Fibroblast of the conjunctiva (primary cell): ENCODE measurements at places on chromosomes 5 and 9.

GRCh38 chr9:93207326-93207814, 23.4 kb downstream of the WNK2 start:
- DNase-seq: peak; percentile 47

DNA sequence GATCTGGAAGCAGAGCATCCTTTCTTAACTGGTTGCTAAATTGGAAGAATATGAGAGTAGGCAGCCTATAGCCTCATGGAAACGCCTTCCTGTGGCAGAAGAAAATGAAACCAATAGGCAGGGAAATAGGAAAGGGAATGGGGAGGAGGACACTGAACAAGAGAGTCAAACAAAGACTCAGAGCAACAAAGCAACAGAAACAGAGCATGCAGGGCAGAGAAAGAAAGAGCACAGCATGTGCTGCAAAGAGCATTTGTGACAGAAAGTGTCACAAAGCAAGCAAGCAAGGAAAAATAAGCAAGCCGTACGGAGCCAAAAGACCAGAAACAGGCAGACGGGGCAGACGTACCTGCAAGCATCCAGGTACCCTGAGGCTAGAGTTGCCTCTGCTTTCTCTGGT, 123.1 kb downstream of the RAPGEF6 start:
- DNase-seq: no peak

- no peak for DNase-seq
Observed at GRCh38 chr5:159310511-159310910, 19.8 kb downstream of the IL12B start.

GRCh38 chr5:175753536-175754402, 95.9 kb downstream of the HRH2 start:
- DNase-seq: no peak

DNA sequence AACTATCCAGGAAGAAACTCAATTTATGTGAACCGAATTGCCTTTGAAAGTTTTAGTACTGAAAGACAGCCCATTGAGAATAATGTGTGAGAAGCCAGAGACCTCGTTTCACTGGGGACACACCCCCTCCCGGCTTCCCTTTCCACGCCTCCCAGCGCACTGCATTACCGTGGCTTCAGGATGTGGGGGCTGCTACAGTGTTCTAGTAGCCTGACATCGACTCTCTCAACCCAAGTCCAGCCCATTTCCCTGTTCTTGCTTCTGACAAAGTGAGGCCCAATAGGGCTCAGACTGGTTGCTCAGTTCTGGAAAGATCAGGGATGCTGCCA, 3.5 kb downstream of the PAX5 start:
- DNase-seq: no peak

- DNase-seq: no peak
Observed at GRCh38 chr5:137564398-137564961, 65.4 kb upstream of the SPOCK1 start.
